ENCODE measurements at places on chromosomes 5 and 9.
A peak's percentile ranks its signal among the peaks of the same experiment; 100 is the strongest.

DNA sequence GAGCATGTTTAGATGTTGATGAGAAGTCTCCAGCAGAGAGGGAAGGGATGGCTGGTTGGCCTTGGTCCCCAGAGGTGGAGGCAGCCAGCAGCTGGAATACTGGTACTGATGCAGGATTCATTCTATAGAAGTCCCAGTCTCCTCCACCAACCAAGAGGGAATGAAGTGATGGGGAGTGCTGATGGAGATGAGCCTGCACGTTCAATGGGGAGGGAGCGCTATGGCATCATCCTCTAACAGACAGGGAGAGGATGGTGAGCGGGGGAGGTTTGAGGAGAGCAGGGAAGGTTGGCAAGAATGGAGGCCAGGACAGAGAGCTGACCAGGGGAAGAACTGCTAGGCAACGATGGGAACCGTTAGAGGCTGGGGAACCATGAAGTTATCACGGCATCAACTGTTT lies 159.8 kb upstream of the MVB12B start:
- no peak for DNase-seq

GRCh38 chr5:150444770-150445169 lies 4.8 kb downstream of the RPS14 start:
- no peak for DNase-seq

DNA sequence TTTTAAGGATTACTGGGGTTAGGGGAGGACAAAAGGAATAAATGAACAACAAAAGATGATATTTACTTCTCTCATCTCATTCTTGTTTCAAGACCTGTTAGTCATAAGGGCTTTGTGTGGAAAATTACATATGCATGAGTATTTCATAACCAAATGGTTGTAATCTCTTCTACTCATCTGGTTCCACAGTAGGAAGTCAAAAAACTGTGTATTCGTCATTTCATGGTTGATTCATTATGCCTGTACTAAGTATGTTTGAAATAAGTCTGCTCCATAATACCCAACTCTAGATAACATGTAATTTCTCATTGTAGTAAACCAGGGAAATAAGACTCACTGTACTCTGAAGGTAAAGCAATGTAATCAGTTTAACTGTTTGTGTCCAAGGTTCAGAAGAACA lies 212.9 kb downstream of the ARRDC3 start:
- peak; percentile 72 for DNase-seq

DNA sequence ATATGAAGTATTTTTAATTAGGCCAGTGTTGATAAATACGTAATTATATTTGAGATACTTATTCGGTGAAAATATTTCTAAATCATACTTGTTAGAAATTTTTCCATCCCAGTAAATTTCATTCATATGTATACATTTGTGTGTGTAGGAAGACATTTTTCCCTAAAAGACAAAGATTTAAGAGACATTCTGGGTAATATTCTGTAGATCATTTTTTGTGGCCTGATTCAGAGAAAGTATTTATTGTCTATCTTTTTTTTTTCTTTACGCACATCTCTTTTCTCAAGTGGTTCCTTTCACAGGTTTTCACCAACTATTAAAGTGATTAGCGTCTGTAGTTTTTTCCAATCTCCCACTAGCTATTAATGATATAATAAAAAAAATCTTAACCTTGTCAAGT lies 224.1 kb downstream of the MEF2C start:
- no peak for DNase-seq

DNA sequence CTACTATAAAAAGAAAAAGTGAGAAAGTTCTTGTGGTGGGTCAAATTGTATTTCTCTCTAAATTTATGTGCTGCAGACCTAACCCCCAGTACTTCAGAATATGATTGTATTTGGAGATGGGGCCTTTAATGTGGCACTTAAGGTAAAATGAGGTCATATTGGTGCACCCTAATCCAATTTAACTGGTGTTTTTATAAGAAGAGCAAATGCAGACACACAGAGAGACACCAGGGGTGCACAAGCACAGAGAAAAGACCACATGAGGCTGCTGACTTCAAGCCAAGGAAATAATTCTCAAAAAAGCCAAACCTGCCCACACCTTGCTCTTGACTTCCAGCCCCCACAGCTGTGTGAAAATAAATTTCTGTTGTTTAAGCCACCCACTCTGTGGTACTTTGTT lies 80.2 kb upstream of the HTR4 start:
- peak; percentile 36 for DNase-seq

DNA sequence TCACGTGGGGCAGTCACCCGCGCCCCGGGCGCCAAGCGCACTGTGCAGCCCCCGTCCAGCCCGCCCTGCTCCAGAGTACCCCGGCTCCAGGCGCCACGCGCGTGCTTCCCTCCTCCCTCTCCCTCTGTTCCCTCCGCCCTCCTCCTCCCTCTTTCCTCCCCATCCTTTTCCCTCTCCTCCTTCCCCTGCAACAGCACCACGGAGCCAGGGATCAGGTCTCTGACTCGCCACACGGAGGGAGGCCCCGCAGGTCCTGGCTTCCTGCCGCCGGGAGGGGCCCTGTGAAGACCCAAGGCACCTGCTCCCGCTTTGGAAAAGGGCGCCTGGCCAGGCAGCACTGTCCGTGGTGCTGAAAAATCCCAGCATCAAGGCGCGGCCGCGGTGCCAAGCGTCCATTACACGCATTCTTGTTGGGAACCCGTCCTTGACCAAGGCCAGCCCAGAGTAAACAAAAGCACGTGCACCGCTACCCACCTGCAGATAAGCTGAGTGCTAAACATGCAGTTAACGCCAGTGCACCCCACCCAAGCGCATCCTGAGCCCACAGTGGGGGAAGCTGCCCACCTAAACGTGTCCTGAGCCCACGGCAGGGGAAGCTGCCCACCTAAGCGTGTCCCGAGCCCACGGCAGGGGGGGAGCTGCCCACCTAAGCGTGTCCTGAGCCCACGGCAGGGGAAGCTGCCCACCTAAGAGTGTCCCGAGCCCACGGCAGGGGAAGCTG lies 21.7 kb downstream of the SLC6A18 start:
- DNase-seq = peak; percentile 61

GRCh38 chr5:78929833-78930232 lies 55.3 kb downstream of the ARSB start:
- no peak for DNase-seq

DNA sequence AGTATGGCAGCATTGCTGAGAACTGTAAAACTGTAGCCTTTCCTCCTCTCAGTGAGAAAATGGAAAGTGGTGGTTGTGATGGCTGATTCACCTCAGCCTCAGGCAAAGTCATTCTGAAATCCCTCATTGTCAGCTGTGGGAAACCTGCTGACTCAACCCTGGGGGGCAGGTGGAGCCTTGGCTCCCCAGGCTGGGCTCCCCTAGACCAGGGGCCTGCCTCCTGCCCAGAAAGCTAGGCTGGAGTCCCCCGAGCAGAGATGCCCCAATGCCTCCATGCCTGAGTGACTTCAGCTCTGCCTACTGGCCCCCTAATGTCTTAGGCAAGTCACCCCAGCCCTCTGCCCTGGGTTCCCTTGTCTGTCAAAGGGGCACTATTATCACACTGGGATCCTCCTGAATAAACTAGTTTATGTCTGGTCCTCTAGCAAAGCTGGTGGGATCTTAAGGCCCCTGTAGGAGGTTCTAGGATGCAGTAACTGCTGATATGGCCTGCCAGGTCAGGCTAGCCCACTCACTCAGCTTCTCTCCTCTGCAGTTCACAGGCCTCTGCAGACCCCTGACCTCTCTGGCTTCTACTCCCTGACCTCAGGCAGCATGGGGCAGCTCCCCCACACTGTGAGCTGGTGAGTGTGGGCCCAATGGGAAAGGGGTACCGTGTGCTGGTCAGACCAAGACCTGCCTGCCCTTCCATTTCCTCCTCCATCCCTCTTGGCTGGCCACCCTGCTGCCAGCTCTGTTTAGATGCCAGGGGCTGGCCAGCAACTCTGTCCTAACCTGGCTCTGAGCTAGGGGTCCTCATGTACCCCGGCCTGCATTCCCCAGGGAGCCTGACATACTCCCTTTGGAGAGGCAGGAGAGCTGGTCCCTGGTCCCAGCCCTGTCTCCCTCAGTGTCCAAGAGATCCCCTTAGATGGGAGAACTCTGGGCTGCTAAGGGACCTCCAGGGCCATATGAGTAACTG lies 24.2 kb downstream of the TCF7 start:
- no peak for DNase-seq

GRCh38 chr9:20043035-20043434 lies 254.2 kb upstream of the SLC24A2 start:
- DNase-seq = no peak

DNA sequence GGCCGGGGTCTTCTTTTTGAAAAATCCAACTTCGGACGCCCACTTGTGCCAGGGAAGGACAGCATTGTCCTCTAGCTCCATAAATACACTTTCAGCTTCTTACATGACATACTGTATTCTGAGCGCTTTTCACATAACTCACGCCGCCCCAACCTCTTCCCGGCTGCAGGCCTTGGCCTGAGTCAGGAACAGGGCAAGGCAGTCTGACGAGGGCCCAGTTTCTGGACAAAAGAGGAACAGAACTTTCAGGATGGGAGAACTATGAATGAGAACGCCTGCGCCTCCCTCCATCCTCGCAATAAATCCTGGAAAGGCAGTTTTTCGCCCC lies 650 bp downstream of the DCTN4 start:
- DNase-seq = no peak

GRCh38 chr5:98741926-98742325 lies 31.5 kb upstream of the RGMB start:
- no peak for DNase-seq

GRCh38 chr5:88021141-88021540 lies 247.5 kb downstream of the TMEM161B start:
- DNase-seq = no peak

- no peak for DNase-seq
Measured at GRCh38 chr9:114132550-114132918, 22.8 kb upstream of the COL27A1 start.

DNA sequence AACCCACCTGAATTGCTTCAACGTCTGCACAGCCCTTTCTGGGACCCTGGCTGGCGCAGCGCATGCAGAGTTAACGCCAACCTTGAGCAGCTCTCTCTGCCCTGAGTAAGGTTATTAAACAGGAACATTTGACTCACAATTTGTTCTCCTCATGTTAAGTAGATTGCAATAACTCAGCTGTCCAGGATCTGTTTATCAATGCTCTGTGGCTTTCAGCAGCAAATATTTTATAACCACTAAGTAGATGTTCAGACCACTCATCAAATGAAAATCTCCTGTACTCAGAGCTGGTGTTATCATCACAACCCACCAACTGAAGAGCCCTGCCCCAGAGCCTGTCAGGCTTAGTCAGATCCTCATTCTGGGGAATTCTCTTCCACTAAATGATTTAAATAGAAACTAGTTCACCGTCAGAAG lies 403.0 kb downstream of the ZNF608 start:
- peak; percentile 90 for DNase-seq

GRCh38 chr9:5665059-5665458 lies 36.2 kb downstream of the RIC1 start:
- peak; percentile 60 for DNase-seq

DNA sequence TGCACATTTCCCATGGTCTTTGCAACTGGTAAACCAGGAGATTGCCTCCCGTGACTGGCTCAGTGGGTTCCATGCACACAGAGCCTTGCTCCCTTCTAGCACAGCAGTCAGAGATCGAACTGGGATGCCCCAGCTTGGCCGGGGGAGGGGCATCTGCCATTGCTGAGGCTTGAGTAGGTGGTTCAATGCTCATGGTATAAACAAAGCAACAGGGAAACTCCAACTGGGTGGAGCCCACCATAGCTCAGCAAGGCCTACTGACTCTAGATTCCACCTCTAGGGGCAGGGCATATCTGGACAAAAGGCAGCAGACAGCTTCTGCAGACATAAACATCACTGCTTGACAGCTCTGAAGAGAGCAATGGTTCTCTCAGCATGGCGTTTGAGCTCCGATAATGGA lies 67.0 kb upstream of the PPP1R2B start:
- DNase-seq = no peak

GRCh38 chr5:53322257-53322656 lies 158.2 kb upstream of the FST start:
- no peak for DNase-seq

- no peak for DNase-seq
Measured at GRCh38 chr5:172554562-172554961, 86.5 kb upstream of the NEURL1B start.

DNA sequence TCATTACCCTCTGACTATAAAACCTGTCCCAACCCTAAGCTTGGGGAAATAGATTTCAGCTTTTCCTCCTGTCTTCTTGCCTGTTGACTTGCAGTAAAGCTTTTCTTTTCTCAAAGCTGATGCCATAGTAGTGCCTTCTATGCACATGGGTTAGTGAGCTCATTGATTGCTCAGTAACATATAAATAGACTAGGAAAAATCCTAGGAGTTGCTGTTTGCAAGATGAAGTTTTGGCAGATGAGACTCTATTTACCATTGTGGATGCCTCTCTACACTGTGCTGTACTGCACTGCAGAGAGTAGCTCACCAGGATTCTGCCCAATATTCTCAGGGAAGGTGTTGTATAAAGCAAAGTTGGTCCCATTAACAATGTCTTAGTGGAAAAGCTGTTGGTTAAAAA lies 262.7 kb upstream of the CD180 start:
- no peak for DNase-seq

GRCh38 chr5:73286896-73287295 lies 113.9 kb downstream of the TMEM174 start:
- DNase-seq = no peak

Data from hematopoietic multipotent progenitor cell treated with erythropoietin and hydrocortisone succinate and interleukin-3 and kit ligand, for 4 days (in vitro differentiated cells).